Smooth muscle cell of the umbilical artery (primary cell): ENCODE measurements at places on chromosomes 13 and 19. TPM values are rescaled to one million over a fixed set of nuclear protein-coding genes. Genes with fewer than 3 reads are reported as not detected.

Gene SIGLEC5
- not detected in 2 replicates for total RNA-seq

Gene PRR22
- total RNA-seq: 0.18 and 0.30 TPM in 2 replicates

Gene POU2F2
- total RNA-seq: 1.5 and 11.8 TPM in 2 replicates

Gene VMAC
- 3.5 and 5.0 TPM in 2 replicates for total RNA-seq

Gene SYT3
- 0.14 and 0.59 TPM in 2 replicates for total RNA-seq

Gene SF3A2
- total RNA-seq: 22.9 and 39.8 TPM in 2 replicates

Gene COG3
- total RNA-seq: 45.4 and 52.0 TPM in 2 replicates

Gene CD33
- not detected in 2 replicates for total RNA-seq

Gene ZNF570
- 9.1 and 11.0 TPM in 2 replicates for total RNA-seq

Gene NAT14
- 18.0 and 20.5 TPM in 2 replicates for total RNA-seq

Gene NAPSA
- total RNA-seq: 0.30 and 0.32 TPM in 2 replicates

Gene ILF3
- 87.6 and 151 TPM in 2 replicates for total RNA-seq

Gene ARHGEF1
- 22.3 and 50.6 TPM in 2 replicates for total RNA-seq

Gene FAM98C
- total RNA-seq: 7.1 and 7.8 TPM in 2 replicates

Gene SIGLEC7
- not detected in 2 replicates for total RNA-seq

Gene FBN3
- not detected in 2 replicates for total RNA-seq

Gene KLK4
- total RNA-seq: not detected in 2 replicates

Gene ARRDC2
- total RNA-seq: 6.8 and 7.2 TPM in 2 replicates

Gene ATP8B3
- total RNA-seq: 0.89 and 4.8 TPM in 2 replicates

Gene SIGLEC10
- not detected in 2 replicates for total RNA-seq

Gene MZT1
- total RNA-seq: 11.3 and 17.3 TPM in 2 replicates

Gene CYP4F3
- total RNA-seq: not detected in 2 replicates

Gene SCGB2B2
- total RNA-seq: 0.05 TPM in 1 of 2 replicates, not detected in the other

Gene RNF17
- not detected in 2 replicates for total RNA-seq

Gene ADAMTS10
- 11.9 and 21.7 TPM in 2 replicates for total RNA-seq

Gene CTU1
- 8.6 and 8.7 TPM in 2 replicates for total RNA-seq

Gene FFAR3
- total RNA-seq: not detected in 2 replicates

Gene PSG2
- not detected in 2 replicates for total RNA-seq

Gene PNMA8B
- total RNA-seq: 0.60 and 1.2 TPM in 2 replicates

Gene TRPC4
- 7.4 and 23.7 TPM in 2 replicates for total RNA-seq
